ENCODE measurements at places on chromosomes 1 and 21.

DNA sequence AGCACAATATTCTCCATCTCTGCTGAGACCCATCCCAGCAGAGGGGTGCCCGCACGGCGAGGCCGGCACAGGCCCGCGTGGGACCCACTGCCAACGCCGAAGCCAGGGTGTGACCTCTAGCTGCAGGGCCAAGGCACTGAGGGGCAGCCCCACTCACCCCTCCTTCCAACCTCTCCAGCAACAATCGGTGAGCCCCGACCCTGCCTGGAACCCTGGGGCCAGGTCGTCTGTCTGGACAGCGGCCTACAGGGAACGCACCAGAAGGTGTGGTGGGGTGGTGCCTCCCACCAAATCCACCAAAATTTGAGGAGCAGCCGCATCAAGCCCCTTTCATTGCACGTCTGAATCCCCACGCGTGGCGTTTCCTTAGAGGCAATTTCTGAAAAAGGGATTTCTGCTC lies 63.0 kb upstream of the ADARB1 start:
- DNase-seq, result no peak

DNA sequence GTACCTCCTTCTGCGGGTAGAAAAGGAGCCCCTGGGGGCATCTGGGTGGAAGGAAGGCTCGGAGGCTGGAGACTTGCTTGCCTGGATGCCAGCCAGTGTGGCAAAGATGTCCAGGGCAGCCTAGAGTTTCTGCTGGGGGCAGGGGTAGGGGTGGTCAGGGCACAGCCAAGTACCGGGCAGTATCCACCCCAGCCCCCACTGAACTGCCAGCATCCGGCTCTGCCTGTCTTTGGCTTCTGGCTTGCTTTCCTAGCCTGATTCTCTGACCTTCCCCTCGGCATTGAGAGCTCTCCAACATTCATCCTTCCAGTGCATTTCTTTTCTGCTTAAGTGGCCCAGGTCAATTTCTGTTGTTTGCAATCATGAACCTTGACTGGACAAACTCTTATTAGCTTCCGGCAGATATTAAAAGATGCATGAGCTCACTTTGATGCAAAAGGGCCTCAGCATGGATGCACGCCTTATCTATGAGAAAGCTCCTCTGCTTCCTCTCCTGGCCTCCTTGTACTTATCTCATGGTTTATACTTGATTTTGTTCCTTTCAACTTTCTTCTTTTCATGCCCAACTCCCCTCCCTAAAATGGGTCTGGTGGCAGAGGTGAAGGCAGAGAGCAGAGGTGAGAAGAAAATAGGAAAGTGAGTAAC lies 116.9 kb downstream of the HLCS start:
- DNase-seq, result no peak

- peak; percentile 90 for DNase-seq
These were observed 1.3 kb downstream of the JAM2 start for GRCh38 chr21:25640202-25640942.

DNA sequence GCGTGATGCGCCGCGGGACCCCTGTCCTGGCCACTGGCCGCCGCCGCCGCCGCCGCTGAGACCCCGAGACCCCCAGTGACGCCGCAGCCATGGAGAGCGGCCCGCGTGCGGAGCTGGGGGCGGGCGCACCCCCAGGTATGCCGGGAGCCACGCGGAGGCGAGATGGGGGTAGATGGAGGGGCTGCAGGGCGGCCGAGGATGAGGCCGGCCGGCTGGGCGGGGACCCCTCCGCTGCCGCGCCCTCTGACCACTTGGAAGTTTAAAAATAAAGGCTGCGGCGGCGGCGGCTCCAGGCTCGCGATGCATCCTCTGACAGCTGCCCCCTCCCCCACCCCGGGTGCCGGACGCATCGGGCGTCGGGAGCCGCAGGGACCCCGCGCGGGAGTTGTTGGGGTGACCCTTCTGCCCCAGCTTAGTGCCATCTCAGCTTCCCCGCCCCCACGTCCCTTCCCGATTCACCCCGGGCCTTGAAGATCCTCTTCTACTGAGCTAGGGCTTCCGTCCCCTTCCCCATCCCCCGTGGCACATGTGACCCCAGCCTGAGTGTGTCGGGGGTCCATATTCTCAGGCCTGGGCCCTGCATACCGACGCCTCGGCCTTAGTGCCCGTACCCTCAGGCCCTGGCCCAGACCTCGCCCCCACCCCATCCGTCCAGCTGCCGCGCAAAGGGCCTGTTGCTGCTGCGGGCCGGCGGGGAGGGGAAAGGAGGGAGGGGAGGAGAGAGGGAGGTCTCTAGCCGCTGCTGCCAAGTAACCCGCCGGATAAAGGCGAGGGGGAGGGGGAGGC lies 562 bp downstream of the MAP7D1 start:
- peak; percentile 94 for DNase-seq

DNA sequence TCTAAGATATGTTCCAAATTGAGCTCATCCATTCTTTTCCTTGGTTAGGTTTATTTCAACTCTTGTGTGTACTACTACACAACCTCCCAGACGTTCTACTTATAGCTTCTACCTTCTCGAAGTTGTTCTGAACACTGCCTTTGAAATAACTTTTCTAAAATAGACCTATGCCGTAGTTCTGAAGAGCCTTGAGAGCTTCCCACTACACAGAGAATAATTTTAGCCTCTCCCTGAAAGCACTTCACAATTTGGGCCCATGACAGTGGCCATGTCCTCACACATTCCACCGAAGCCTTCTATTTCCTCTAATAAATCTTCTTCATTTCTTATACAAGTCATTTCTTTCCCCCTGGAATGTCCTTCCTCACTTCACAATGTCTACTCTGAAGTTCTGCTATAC lies 62.2 kb downstream of the CRB1 start:
- no peak for DNase-seq

DNA sequence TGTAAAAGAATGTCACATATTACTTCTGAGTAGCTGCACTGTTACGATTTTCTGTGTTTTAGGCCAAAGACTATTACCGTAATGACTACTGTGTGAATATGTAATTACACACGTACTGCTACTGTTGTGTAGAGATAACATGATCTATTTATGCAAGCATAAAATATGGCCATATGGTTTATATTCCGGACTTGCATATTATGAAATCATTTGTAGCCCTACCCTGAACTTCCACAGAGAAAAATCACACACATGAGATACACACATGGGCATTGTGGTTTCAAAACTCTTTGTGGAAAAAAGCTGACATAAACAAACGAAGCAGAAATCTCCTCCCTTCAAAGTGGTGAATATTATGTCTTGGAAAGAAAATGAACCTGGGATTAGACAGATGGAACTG lies 373.0 kb upstream of the ADAMTS5 start:
- DNase-seq, result peak; percentile 21

DNA sequence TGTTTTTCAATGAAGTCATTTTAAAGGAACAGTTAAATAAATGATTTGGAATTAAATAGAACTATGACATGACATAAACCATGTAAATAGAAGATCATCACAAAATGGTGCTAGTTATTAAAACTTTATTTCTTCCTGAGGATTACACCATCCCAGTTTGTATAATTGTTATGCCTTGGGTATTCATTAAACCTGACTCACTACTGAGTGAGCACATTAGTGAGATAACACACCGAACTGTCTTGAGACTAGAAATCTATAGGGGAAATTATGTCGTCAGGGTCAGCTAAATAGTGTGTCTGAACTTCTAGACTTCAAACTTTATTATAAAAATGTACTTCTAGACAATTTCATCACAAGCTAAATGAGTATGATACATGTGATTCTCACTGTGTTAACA lies 189.4 kb downstream of the NCAM2 start:
- DNase-seq, result no peak

Data from eye (tissue), 1 donor.